ENCODE measurements at places on chromosomes 11 and 22. TPM values are rescaled to one million over a fixed set of nuclear protein-coding genes. Genes with fewer than 3 reads are reported as not detected.

DNA sequence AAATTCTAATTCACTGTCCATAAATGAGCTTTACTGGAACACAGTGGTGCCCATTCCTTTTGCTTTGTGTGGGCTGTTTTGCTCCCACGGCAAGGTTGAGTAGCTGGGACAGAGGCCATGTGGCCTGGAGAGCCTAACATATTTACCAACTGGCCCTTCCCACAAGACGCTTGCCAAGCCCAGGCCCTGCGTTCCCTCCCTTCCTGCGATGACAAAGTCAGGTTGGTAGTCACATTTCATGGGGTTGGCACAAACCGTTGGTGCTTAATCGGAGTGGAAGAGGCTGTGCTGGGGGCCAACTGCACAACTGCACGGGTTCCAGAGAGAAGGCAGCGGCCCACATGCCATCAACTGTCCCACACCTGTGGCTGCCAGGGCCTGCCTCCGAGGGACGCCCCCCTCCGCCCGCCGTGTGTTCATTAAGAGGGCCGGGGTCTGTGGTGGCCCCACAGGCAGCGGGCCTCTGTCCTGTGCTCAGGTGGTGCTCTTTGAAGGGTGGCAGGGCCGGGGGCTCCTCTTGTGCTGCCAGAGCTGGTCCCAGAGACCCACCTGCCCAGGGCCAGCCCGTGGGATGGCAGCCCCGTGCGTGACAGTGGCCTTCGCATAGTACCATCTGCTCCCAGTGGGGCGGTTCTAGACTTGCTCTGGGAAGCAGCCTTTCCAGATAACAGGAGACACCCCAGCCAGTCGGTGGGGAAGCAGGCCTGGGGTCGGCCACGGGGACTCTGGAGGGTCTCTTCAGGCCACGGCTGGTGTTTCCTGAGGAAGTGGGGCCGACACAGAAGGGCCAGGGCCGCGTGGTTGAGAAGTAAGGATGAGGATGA, 81.5 kb upstream of the CLDN5 start:
- no peak for DNase-seq

DNA sequence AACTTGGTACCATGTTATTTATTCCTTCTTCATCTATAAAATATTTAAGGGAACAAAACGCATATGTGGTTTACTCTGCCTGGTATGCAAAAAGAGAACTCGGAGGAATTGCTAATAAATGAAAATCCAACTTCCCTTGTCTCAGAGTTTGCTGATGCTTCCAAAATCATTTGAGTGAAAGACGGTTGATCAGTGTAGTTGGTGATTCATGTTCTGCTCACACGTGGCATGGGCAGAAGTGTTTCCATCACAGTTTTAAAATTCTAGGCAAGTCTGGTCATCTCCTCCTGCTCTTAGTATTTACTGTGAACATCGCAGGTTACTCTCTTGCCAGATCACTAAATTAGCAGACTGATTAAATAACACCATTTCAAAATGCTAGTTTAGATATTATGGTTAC, 11.9 kb upstream of the PARVB start:
- DNase-seq: no peak

DNA sequence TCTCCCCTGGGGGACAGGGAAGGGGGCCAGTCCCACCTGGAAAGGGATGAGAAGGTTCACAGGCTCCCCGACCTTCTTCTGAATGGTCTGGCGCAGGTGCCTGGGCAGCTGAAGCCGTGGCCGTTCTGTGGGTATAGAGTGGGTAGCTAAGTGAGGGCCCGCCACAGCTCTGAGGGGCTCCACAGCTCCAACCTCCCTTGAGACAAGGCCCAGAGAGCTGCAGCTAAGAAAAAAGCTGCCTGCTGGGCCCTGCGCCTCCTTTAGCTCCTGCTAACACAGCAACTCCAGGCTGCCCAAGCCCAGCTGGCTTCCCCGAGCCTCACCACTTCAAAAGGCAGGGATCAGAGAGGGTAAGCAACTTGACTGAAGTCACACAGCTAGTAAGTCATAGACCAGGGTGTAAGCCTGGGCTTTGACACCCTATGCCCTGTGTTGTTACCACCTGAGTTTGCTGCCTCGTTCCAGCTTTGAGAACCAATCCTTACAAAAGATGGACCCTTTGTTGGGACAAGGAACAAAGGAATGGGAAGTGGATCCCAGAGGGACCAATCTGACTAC, 18.5 kb downstream of the MYBPC3 start:
- DNase-seq: no peak

DNA sequence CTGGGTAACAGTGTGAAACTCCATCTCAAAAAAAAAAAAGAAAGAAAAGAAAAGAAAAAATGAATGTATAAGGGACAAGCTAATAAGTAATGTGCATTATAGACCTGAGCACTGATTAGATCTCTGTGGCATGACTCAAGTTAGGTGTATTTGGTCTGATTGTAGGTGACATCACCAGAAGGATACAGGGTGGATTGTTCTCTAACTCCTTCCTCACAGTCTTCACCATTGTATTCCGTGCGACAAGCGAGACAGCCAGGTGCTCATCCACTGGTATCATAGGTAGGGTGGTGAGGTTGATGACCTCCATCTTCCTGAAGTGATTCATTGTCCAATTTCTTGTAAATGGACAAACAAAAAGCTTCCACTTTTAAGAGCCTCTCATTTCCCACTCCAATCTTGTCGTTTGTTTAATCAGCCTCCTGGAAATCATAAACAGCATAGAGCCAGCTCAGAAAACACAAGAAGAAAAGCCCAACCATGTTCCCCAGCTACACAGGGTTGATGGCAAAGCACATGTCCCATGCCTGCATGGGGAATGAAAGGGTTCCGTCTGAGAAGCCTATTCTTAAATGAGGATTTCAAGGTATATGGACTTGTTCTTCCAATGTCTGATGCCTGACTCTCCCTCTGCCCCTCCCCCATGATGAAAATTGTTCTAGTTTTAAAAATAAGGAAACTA, 6.2 kb downstream of the FAM227A start:
- DNase-seq: peak; percentile 29

DNA sequence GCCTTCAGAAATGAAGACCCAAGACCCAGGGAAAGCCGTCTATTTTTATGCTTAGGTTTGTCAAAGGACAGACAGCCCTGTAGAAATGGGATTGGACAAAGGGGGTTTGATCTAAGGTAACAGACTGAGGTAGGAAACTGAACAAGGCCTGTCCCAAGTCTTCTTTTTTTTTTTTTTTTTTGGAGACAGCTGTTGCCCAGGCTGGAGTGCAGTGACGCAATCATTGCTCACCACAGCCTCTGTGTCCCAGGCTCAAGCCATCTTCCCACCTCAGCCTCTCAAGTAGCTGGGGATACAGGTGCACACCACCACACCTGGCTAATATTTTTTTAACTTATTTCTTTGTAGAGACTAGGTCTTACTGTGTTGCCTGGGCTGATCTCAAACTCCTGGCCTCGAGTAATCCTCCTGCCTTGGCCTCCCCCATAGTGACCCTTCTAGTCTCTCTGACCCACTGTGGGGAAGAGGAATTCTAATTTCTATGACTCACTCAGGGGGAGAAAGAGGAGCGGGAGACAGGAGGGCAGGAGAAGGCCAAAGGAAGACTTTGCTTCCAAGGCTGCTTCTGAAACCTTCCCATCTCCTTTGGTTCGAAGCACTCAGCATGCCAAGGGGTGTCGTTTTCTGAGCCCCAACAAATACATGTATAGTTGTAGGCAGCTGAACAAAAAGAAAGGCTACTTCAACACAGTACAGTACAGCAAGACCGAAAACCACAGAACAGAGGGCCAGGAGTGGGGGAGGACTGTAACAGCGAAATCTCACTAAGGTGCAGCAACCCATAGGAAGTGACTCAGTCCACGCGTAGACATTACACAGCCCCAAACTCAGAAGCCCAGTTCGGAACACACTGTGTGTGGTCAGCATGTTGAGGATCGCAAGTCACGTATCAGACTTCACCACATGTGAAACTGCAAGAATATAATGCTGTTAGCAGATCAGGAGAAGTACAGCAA, 872 bp downstream of the TMA7B start:
- peak; percentile 89 for DNase-seq

GRCh38 chr22:45127866-45128265, 35.9 kb upstream of the NUP50 start:
- DNase-seq: no peak

DNA sequence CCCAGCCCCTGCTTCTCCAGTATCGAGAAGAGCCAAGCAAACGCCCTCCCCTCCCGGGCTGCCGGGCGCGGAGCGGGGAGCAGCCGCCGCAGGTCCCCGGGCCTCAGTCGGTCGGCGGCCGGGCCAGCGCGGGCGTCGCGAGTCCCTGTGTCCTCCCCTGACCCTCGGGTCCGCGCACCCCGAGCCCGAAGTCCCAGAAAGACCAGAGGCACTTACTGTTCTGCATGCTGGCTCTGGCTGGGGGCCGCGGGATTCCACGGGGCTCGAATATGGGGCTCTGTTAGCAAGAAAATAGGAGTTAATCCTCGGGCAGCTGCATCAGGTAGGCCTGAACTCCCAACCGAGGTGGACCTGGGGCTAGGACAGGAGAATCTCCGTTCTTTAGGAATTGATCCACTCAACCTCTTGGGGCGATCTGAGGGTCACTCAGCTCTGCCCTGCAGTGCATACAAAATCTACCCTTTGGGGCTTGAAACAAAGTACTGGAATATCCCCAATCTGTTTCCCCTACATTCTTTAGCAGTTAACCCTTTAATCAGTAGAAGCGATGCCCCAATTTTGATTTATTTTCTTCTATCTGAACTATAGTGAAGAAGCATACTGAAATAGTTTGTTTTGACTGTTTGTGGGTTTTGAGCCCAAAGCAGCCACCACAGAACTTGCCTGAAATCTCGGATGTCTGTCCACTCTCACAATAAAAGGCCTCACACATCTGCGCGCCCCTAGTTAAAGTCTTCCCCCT, 4.8 kb downstream of the PAX6 start:
- DNase-seq: no peak

DNA sequence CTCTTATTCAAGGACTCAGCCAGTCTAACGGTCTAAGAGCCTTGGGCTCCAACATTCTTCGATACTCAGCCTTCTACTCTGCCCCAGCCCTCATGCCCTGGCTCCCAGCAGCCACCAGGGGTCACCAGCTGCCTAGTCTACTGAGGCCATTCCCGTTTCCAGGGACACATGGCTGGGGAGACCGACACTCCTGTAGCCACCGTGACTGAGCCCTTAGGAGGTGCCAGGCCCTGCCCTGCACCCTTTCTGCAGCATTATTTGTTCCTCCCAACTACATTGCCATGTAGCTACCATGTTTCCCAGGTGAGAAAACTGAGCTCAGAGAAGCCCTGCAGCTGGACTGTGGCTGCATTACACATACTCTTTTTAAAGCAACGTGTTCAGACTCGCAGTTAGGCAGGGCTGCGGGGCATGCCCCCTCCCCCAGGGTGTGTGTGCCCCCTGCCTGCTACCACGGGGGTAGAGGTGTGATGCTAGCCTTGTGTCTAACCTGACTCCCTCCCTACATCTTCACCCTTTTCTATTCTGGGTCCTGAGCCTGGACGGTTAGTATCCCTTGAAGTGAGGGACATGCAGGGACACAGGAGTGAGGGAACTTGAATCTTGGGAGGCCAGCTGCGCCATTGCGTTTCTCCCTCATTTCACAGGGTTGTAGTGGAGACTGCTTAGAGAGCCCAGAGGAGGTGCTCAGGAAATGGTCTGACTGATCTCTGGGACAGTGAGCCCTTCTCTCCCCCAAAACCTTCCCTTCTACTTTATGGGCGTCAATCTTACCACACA, 17.5 kb downstream of the ATG16L2 start:
- DNase-seq: no peak

DNA sequence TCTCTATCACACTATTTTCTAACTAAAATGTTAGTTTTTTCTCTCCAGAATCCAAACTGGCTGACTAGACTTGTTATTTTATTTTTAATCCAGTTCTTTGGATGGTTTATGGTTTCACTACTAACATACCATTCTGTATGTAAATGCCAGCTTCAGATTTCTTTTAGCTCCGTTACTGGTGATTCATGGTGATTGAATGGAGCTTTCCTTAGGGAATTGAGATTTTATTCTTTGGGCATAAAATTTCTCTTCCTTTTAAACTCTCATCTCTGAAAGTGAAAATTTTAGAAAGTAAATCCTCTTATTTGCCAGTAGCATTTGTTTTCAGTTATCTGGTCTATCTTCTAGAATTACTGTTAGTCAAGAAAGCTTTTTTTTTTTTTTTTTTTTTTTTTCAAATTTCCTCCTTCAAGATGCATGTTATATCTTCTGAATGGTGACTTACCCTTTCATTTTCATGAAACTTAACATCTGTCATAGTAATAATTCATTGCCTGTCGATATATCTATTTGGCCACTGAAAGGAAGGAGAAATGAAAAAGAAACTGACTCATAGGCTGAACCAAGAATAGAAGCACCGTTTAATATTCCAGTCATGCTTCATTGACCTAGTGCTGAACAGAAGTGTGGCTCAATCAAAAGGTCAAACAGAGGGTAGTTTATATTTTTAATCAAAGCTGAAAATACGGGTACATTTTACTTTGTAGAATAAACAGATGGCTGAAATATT, 6.4 kb downstream of the ENDOD1 start:
- DNase-seq: no peak

DNA sequence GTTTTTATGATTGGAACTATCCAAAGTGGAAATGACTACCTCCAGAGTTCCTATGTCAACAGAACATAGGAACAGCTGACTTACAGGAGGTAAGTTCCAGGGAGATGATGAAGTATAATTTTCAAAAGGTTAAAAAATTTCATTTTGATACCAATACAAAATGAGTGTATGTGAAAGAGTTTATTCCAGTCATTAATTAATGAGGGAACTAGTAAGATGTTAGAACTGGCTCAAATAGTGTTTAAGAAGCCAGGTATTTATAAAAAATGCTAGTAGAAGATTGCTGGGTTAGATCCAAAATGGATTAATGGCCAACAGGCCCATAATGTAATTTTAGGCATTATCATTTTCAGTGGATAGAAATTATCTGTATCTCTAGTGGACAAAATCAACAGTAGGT, 227.7 kb upstream of the ZBED5 start:
- DNase-seq: no peak

GRCh38 chr11:118691926-118692830, 12.7 kb upstream of the TREH start:
- no peak for DNase-seq

- DNase-seq: no peak
These were observed 3.6 kb downstream of the C11orf16 start for GRCh38 chr11:8928981-8929615.

- DNase-seq: no peak
These were observed 227.4 kb upstream of the FAT3 start for GRCh38 chr11:91997226-91997625.

Gene GPHA2
- total RNA-seq: not detected

Gene KDM4E
- not detected for total RNA-seq

Gene CRYBA4
- total RNA-seq: not detected

Gene CCDC188
- 0.55 TPM for total RNA-seq

Gene CRYAB
- total RNA-seq: 23.9 TPM

Gene KDM4D
- total RNA-seq: 2.7 TPM

Gene BEST1
- 1.0 TPM for total RNA-seq

Gene RAB3IL1
- total RNA-seq: 9.9 TPM

Gene F2
- not detected for total RNA-seq

Gene AMOTL1
- 48.8 TPM for total RNA-seq
